ENCODE measurements at places on chromosomes 1 and 21.
A peak's percentile ranks its signal among the peaks of the same experiment; 100 is the strongest.

- DNase-seq, result no peak
These were observed 32.0 kb downstream of the SUSD4 start for GRCh38 chr1:223331929-223332328.

DNA sequence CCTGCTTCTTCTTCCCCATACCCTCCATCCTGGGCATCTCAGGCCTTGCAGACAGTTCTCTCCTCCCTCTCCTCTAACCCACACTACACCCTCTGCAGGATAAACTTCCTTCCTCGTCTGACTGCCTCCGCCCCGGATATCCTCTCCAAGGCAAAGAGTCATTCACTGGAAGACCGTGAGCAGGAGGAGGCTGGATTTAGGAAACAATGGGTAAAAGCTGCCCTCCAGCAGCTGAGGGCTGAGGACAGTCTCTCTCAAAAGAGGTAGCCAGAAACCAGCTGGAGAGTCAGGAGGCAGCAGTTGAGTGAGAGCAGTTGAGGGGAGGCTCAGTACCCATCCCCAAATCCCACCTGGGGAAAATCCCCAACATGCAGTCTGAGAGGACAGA is 1.4 kb downstream of the CSRP1 start:
- DNase-seq, result no peak

DNA sequence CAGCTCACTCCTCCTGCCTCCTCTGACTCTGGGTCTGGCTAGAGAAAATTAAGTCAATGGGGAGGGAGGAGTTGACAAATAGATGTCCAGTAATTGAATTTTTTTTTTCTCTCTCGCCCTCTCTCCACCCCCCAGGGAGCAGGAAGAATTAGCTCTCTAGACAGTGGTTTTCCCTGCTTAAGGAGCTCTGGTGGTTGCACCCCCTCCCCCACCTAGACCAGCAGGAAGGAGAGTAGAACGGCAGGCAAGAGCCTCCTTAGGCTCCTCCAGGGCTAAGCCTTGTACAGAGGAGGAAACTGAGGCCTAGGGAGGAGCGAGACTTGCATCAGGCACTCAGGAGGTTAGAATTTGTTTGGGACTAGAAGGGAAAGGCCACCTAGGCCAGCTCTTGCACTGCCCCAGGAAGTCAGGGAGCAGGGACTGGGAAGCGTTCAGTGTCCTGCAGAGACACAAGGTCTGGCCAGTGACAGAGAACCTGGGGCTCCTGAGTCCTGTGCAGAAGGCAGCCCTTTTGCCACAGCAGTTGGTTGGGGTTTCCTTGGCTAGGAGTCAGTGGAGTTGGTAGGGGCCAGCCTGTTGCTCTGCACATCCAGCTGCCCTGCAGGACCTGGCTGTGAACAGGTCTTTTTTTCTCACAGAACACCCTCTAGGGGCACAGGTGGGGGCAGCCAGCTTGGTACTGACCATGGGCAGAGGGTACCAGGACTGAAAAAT is 49.5 kb upstream of the ACOT11 start:
- no peak for DNase-seq

- no peak for DNase-seq
These were observed 19.5 kb upstream of the SMYD2 start for GRCh38 chr1:214261206-214262123.

- DNase-seq, result no peak
These were observed 532.2 kb downstream of the MATN1 start for GRCh38 chr1:30191154-30191702.

GRCh38 chr1:35461966-35462651 is 95.1 kb downstream of the KIAA0319L start:
- no peak for DNase-seq

DNA sequence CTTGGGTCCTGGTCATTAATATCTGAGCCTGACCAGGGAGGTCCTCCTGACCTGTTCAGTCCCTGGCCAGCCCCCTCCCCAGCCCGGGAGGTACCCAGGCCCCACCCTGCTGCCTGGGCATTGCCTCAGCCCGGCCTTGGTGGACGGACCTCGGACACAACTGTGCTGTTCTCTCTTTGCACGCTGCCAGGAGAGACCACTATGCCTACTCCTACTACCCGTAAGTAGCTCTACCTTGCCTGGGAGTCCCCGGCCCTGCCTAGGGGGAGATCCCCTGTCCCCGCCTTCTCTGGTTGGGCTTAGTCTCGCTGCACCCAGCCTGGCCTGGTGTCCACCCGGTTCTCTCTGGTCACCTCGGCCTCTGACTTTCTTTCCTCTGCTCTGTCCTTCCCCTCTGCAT is 53.2 kb downstream of the PTPRU start:
- no peak for DNase-seq

DNA sequence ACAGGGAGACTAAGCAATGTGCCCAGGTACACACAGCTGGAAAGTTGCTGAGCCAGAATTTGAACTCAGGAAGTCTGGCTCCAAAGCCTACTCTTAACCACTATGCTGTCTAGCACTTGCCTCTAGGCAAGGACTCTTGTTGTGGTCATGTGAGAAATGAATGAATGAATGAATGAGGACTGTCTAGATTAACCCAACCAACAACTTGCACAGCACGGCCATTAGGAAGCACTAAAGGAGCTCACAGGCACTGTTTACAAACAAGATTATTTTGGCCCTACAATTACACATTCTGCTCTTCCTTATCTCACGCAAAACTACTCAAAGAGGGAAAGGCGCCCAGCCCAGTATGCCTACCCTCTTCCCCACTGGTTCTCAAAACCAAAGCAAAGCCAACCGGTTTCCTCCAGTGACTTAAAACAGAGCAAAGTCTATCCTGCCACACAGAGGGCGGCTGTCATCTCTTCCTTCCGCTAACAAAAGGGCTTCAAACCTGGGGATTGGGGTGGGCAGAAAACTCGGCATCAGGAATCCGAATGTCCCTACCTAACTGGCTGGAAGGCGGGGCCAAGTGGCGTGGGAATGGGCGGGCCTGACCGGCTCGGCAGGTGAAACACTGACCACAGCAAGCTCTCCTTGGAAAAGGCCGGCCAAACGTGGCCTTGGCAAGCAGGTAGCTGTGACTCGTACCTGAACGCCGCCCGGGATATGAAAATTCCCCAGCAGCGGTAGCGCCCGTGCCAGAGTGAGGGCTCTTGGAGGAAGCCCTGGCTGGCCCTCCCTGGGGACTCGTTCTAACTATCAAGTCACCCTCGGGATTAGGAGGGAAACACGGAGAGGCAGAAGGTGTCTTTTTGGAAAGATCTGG is 948 bp downstream of the STK40 start:
- DNase-seq, result peak; percentile 84

DNA sequence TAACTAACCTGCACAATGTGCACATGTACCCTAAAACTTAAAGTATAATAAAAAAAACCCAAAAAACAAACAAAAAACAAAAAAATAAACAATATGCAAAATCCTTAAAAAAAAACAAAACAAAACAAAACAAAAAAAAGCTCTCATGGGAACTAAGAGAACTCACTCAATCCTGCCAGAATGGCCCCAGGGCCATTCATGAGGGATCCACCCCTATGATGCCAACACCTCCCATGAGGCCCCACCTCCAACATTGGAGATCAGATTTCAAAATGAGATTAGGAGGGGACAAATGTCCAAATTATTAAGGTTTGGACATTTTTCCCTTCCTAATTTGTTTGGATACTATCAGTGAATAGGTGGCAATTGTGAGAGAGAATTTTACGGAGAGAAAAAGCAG is 10.2 kb downstream of the CYP4B1 start:
- no peak for DNase-seq

- no peak for DNase-seq
These were observed 192.4 kb upstream of the ARHGEF16 start for GRCh38 chr1:3261969-3262579.

- no peak for DNase-seq
These were observed 31.0 kb downstream of the IL12RB2 start for GRCh38 chr1:67338642-67339041.

GRCh38 chr1:8381618-8382017 is 63.7 kb downstream of the SLC45A1 start:
- DNase-seq, result no peak

DNA sequence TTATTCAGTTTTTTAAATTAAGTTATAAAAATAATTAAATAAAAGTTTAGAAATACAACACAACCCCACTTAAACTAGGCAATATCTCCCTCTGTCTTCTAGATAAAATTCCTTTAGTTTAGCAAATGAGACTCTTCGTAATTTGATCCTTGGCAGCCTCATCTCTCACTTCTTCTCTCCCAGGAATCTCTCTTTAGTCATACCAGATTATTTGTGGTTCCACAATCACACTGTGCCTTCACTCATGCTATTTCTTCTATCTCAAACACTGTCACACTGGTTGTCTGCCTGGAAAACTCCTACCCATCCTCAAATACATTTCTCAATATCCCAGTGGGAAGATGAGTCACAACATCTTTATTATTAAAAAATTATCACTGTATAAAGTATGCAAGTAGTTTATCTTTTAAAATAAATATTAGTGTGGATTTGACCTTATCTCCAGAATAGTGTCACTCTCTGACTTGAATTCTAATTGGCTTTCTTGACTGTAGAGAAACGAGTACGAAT is 195.5 kb downstream of the KCNH1 start:
- no peak for DNase-seq

DNA sequence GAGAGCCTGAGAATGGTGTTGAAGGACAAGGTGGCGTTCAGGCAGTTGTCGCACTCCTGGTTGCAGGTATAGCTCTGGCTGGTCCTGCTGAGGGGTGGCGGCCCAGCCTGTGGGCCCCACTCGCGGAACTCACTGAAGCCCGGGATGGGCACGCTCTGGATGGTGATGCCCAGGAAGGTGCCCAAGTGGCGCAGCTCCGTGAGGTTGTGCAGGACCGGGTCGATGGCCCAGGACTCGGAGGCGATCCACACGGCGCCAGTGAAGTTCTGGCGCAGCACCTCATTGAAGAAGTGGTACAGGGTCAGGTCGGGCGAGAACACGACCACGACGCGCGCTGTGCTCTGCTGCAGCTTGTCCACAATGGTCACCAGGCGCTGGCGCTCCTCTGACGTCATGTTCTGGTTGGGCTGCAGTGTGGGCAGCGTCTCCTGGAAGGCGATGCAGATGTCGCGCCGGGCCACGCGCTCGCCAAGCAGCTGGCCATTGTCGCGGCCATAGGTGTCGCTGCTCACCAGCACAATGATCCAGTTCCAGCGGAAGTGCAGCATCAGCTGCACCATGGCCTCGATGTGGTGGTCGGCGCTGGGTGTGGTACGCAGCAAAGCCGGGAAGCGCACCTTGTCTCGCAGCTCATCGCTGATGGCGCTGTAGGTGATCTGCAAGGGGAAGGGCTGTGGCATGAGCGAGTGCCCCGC is 5.0 kb downstream of the TAS1R2 start:
- DNase-seq, result no peak

DNA sequence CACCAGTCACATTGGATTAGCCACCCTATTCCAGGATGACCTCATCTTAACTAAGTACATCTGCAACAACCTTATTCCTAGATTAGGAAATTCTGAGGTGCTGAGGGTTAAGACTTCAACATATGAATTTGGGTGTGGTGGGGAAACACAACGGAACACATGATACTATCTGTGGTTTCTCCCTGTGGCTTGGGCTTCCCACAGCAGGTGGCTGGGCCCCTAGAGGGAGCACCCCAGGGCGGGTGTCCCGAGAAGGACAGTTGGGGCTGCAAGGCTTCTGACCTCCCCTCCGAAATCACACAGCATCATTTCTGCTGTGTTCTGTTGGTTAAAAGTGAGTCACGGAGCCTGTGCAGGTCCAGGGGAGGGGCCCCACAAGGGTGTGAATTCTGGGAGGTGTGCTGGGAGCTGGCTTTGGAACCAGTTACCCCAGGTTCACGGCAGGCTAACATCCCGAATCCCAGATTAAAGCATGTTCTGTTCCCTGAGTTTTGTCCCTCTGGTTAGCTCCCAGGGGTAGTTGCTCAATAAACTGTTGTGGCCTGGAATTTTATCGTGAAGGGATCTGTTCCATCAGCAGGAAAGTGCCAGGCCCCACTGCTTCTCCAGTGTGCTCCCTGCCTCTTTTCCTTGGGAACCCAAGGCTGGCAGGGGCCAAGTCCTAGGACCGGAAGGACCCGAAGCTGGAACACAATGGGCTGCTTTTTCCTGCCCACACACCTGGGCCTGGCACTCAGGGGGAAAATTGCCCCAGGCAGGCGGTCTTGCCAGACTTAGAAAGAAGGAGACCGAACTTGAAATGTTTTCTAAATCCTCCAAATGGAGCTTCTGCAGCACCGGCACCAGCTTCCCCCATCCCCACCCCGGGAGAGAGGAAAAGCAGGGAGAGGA is 154.0 kb upstream of the WNT4 start:
- DNase-seq, result peak; percentile 43

- no peak for DNase-seq
These were observed 13.8 kb downstream of the FASLG start for GRCh38 chr1:172672720-172673119.

Measured in coronary artery (tissue), 2 donors.